Activated T-helper 2 cell treated with anti-CD3 and anti-CD28 coated beads, Interferon-gamma antibody, Interleukin-2, Interleukin-4, amounts not matched to agents 10 μg/mL and 5 μg/mL and 100 μg/mL, durations not matched to agents 14 hours and 24 hours and 36 hours (primary cell): ENCODE measurements at places on chromosomes 7 and 10.
A peak's percentile ranks its signal among the peaks of the same experiment; 100 is the strongest.

DNA sequence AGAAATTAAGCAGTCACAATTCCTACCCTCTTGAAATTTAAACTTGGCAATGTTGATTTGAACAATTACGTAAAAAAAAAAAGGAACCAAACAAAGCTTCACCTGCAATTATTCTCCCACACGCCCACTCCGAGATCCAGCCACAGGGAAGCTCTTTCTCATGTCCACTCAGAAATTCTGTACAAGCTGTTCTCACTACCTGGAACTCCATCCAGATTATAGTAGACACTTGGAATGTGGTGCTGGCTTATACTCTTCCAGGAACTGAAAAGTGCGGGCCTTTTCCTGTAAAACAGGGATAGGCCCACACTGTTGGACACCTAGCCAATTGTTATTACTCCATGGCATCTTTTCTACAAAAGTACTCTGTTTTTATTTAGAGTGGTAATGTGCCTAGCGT lies 20.3 kb upstream of the TOMM7 start:
- no peak for DNase-seq

DNA sequence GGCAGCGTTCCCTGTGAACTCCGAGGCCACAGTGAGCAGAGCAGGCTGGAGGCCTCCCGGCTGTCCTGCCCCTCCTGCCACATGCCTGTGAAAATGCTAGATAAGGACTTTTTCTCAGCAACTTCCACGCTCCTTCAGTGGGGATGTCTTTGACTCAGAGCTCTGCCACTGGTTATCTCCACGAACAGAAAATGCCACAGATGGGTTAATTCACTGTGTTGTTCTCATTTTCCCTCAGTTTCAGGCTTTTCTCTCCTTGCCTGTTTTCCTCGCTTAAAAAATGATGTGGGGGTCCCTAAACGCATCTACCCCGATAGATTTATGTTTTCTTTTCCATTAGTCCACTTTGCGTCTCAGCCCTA lies 51.3 kb downstream of the IKZF1 start:
- DNase-seq, result no peak

GRCh38 chr7:142248166-142249160 lies 9.4 kb downstream of the PRSS58 start:
- DNase-seq, result no peak

GRCh38 chr7:100568896-100569844 lies 4.5 kb downstream of the SAP25 start:
- peak; percentile 30 for DNase-seq

- DNase-seq, result no peak
Observed at GRCh38 chr7:36249091-36249490, 96.0 kb downstream of the EEPD1 start.

DNA sequence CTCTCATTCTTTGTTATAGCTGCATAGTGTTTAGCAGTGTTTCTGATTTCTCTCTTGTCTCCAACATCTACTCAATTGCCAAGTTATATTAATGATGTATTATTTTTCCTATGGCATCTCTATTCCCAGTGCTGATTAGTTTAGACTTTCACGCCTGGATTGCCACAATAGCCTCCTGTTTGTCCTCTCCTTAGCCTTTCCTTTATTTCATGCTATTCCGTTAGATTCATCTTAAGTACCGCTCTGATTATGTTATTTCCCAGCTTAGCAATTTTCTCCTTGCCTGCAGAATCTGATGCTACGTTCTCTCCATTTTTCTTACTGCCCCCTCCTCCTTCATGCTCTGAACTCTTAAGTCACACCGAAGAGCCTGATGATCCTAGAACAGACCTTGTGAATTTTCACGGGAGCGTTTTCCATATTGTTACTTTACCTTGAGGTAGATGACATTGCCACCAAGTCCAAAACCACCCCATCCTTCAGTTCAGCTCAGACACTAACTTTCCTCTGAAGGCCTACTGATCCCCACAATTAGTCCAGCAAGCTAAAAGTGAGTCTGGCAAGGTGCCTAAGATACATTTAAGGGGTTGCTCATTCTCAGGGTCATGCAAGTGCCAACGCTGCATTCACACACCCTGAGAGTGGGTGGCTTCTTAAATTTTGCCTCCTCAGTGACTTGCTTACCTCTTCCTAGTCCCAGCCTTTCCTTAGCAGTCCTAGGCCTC lies 6.6 kb upstream of the NRF1 start:
- no peak for DNase-seq
